Esophagus mucosa (tissue), 1 donor: ENCODE measurements at places on chromosomes 12 and 14.

GRCh38 chr12:88529531-88530488 lies 50.5 kb downstream of the KITLG start:
- no peak for ATAC-seq

GRCh38 chr12:76546889-76547288 lies 12.7 kb downstream of the OSBPL8 start:
- no peak for ATAC-seq

DNA sequence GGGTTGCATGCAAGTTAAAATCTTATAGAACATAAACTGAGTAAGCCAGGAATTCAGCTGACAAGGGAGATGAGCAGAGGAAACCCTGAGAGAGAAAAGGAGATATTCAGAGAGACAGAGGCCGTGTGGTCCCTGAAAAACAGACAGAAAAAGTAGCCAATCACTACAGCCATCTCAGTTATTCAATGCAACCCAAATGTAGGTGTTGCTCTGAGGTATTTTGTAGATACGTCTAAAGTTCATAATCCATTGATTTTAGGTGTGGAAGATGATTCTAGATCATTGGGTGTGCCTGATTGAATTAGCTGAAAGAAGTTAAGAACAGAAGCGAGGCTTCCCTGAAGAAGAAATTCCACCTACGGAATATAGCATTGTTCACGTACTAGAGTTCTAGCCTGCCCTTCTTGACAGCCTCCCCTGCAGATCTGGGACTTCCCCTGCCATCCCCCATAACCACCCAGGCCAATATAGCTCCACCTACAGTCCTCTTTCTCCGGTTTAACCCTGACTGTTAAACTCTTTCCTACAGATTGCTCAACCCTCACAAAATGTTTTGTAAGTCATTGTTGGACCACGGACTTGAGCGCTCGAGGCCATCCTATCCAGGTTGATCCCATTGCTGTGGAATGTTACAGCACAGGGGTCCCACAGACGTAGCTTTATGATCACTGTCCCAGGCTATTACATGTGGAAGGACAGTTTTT lies 21.7 kb downstream of the AICDA start:
- no peak for ATAC-seq

- peak; percentile 79 for ATAC-seq
Measured at GRCh38 chr12:99984271-99985128, at the start of gene ANKS1B. ANKS1B (minus strand) TSS chr12:99984936; CDS start chr12:99984237, 699 bp downstream.
